ENCODE measurements at places on chromosomes 2 and 18.
A peak's percentile ranks its signal among the peaks of the same experiment; 100 is the strongest.

GRCh38 chr2:223093436-223094241 lies 41.6 kb downstream of the KCNE4 start:
- DNase-seq, result no peak

GRCh38 chr18:54924948-54925347 lies 34.3 kb downstream of the CCDC68 start:
- no peak for DNase-seq

DNA sequence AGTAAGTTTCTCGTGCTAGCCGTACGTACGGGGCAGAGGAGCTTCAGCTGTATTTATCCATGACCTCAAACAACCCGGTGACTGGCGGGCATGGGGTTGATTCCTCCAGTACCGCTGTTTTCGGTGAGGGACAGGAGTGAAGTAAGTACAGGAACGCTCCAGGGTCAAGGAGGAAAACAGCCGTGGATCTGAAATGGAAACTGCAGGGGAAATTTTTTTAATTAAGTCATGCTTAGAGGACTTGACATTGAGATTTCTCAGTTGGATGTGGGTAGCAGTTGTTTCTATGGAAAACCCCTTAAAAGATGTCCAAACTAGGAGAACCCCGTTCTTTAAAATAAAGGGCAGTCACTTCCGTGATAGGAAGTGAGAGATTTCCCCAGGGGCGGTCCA lies 1.2 kb downstream of the RAB12 start:
- no peak for DNase-seq

DNA sequence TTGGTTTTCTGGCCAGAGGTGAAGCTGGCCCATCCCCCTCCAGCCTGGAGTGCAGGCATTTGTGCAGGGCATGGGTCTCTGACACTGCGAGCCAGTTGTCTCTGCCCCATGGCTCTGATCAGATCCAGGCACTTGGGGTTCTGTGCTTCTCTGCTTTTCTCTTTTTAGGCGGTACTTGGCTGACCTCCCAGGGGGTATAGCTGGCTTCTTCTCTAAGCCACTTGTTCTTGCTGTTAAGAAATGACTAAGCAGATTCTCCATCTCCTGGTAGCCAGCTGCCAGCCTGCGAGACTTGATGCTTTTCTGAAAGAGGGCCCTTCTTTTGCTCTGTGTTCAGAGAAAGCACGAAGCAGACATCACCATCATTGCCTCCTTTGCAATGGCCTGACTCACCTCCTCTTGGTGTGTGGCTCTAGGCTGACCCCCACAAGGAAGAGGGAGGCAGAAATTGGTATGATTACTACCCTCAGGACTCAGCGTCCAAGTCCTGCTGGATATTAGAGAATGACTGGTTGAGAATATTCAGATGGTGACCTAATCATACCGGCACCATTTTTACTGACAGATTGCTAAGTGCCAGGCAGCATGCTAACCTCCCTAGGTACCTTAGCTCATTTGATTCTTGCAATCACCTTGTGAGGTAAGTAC lies 32.7 kb downstream of the TNP1 start:
- no peak for DNase-seq

DNA sequence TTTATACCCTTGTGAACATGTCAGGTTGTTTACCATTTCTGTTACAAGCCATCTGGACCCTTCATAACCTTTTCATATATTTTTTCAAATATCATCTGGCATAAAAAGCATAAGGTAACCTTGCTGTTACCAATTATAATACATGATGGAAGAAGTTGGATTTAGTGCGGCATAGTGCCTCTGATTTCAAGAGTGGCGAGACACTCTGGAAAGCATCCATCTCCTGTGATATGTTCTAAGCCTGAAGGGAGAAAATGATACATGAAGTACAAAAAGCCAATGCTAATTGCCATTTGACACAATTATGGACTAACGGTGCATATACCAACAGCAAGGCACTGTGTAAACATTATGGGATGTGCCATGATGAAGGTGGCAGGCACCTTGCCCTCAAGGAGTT lies 75.1 kb downstream of the DCC start:
- no peak for DNase-seq

DNA sequence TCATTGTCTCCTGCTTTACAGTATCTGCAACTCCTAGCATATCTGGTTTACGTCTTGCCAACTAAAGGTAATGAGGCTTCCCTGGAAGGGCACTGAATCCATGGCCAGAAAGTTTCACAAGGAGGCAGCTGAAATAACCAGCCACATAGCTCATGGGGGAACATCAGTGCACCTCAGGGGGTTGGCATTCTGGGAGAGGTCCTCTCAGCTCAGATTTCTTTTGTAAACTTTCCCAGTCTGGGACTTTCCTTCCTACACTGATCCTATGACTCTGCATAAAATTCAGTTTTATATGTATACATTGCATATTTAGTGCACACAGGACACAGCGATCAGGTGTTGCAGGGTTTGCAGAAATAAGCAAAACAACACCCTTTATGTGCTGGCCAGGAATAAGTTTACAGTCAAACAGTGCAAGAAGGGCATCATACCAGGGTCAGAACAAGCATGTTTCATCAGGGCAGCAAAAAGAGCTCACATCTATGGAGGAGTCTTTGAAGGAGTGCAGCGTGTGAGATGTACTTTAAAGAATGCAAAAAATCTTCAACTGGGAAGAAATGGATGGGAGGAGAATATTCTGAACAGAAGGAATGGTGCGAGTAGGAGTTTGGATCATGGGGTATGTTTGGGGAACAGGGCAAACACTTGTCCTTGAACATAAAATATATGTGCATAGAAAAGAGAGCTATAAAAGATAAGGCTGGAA lies 240.6 kb upstream of the RAB12 start:
- DNase-seq, result peak; percentile 41

DNA sequence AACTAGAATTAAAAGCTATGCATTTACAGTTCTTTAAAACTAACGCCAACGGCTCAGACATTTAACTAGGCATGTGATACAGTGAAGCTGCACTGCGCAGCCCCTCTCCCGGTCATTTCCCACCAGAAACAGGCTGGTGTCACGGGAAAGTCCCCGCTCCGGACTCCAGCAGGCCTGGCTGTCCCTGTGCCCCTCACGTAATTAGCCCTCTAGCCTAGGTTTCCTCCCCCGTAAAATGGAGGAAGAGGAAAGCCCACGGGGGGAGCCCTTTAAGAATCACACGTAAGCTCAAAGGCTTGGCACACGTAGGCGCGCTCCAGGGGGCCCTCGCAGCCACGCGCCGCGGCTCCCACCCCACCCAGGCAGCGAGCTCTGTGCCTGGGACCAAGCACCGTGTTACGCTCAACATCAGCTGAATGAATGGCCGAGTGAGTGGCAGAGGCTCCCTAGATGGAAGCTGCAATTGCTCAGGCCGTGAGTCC lies 48.0 kb downstream of the KCNIP3 start:
- DNase-seq, result no peak

DNA sequence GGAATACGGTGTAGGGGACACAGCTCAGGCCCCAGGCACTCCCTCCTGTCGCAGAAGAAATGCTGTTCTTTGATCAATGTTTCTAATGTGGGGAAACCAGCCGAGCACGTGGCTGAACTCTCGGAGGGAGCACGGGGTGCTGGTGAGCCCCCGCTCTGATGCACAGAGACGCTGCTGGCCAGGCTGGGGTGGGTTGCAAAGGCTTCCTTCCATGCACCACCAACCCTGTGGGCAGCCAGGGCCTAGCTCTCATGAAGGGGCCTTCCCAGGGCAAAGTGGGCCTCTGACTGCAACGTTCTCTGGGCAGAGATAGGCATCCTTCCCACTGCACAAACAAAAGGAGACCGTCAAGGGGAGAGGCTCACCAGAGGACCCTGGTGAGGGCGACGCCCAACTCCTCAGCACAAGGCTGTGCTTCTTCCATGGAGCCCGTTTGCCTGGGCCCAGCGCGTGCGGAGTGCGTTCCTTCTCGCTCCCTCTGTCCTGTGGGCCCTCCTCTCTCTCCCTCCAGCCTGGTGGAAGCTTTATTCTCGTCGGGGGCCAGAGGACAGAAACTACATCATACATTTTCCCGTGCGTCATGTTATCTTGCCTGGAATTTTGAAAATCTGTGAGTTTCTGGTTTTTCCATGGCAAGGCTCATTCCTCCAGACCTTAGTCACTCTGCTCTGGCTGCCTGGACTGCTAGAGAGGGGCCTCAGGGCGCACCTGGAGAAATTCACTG lies 61.1 kb upstream of the SP3 start:
- DNase-seq, result no peak

- DNase-seq, result no peak
Observed at GRCh38 chr2:36404318-36404717, 48.7 kb downstream of the CRIM1 start.

- DNase-seq, result no peak
Observed at GRCh38 chr2:8673381-8673780, 8.5 kb upstream of the ID2 start.

- DNase-seq, result no peak
Observed at GRCh38 chr2:127261804-127262406, 32.0 kb downstream of the ERCC3 start.

- no peak for DNase-seq
Observed at GRCh38 chr18:68735483-68736343, 20.8 kb upstream of the TMX3 start.

DNA sequence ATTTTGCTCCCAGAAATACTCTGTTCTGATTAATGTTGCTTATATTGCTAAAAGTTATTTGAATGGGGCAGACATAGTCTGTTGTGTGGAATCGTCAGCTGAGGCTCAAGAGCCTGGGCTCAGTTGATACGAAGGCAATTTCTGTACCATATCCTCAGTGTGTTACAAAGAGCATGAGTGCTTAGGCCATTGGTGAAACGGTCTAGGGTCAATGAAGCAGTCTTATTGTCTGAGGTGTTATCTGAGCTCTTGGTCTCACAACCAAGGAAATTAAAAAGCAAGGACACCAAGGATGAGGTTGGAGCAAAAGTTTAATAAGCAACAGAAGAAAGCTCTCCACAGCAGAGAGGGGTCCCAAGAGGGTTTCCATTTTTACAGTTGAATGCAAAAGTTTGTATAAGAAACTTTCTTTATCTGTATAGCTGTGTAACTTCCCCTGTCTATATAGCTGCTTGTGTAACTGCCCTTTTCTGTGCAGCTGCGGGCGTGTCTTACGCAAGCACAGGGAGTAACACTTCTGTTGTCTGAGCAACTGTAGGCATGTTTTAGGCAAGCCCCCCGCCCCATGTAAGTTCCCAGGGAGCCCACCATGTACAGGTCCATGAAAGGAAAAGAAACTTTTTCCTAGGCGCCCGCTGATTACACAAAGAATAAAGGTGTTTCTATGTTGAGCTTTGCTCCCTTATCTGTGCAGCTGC lies 40.6 kb upstream of the DSC1 start:
- no peak for DNase-seq

- peak; percentile 37 for DNase-seq
Observed at GRCh38 chr2:222904557-222905258, 43.9 kb downstream of the ACSL3 start.

DNA sequence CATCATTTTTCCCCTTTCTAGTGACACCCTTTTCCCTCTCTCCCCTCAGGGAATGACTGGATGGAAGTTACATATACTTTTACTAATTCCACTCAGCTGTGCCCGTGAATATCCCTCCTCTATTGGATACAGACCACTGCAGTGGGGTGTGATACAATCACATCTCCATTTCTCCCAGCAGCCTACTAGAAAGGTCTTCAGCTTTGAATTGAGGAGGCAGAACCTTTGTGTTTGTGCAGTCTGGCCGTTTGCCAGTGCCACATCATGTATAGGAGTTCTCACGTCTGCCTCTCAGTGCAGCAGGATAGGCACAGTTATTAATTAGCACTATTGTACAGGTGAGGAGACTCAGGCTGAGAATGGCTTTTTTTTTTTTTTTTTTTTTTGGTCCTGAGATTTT lies 16.4 kb downstream of the TNFRSF11A start:
- no peak for DNase-seq

- DNase-seq, result no peak
Observed at GRCh38 chr2:43081131-43081765, 145.2 kb downstream of the ZFP36L2 start.

- peak; percentile 22 for DNase-seq
Observed at GRCh38 chr2:166651080-166651675, 157.1 kb upstream of the SCN7A start.

DNA sequence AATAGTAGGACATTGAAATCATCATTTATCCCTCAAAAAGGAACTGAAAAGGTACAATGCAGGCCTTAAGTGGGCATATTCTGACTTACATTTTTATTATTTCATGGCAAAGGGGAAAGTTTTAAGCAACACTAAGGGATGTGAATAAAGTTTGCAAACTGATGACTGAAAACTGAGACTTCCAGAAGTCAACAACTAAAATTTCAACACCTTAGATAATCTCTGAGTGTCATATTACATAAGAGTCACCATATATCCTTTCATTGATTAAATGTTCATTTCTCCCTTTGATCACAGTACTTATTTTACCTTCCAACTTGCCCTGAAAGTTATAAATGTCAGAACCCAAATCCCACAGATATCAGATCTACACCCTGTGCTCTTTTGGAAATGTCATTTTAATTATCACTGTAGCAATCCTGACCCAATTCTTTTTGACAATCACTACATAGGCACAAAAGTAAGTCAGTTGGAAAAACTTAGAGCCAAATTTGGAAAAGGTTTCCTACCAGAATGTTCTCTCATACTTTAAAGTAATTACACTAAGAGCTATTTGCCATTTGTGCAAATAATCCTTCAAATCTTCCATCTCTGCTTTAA lies 44.4 kb upstream of the RNU4ATAC start:
- DNase-seq, result no peak

DNA sequence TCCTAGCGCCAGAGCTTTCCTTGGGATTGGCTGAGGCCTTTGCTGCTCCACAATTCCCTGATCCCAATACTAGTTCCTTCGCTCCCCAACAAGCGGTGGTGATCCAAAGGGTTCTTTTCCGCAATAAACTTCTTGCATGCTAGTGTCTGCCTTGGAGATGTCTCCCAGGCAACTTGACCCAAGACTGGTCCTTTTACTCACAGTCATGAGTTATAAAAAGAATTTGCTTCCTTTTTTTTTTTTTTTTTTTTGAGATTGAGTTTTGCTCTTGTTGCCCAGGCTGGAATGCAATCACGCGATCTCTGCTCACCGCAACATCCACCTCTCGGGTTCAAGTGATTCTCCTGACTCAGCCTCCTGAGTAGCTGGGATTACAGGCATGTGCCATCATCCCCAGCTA lies 89.8 kb upstream of the SP3 start:
- no peak for DNase-seq

GRCh38 chr2:166900700-166901099 lies 12.4 kb downstream of the XIRP2 start:
- DNase-seq, result no peak

DNA sequence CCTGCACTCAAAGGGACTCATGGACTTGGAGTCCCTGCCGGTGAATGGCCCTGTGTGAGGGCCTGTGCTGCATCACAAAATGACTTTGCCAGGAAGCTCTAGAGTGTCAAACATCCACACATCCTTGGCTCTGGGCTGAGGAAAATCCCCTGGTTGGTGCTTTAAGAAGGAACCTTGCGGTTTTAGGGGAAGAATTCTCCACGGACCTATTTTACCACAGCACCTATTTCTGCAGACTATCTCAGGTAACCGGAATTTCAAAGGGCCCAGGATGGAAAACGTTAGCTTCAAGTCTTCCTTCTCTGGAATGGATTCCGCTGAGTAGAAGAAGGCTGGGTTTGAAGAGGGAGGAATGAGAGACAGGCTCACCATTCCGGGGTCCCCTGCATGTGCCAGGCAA lies 166.2 kb downstream of the ALK start:
- DNase-seq, result no peak
